ENCODE measurements at places on chromosomes 7 and 10.

- H3K4me1 ChIP-seq = no peaks in the 10 kb centered on the region
- H3K4me3 ChIP-seq = no peak overlapping the region
- no peak for DNase-seq
Observed at GRCh38 chr10:48606530-48607355, 1.9 kb upstream of the ARHGAP22 start.

GRCh38 chr7:104625956-104626355 lies 297.6 kb downstream of the LHFPL3 start:
- H3K36me3 ChIP-seq = no peaks in the 10 kb centered on the region
- no peaks in the 10 kb centered on the region for H3K27me3 ChIP-seq
- no peak overlapping the region for H3K4me3 ChIP-seq
- no peak for DNase-seq
- no peaks in the 10 kb centered on the region for H3K4me1 ChIP-seq
- no peak overlapping the region for H3K27ac ChIP-seq

DNA sequence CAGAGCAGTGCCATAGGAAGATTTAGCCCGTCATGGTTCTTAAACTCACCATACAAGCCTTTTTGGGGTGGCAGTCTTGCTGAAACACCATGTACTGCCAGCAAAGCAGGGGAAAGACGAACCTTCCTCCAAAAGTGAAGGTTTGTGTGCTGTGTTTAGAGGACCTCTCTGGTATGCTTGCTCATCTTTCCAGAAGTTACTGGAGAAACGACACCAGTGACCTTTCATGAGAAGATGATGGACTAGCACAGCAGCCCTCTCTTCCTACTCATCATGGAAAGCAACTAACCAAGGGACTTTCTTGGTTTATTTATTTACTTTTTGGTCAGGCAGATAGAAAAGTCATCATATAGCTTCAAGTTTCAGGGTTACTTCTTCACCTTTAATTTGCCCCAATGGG lies 247.4 kb downstream of the PTEN start:
- no peaks in the 10 kb centered on the region for H3K36me3 ChIP-seq
- DNase-seq = no peak
- no peaks in the 10 kb centered on the region for H3K4me1 ChIP-seq
- no peaks in the 10 kb centered on the region for H3K27me3 ChIP-seq
- H3K27ac ChIP-seq = no peak overlapping the region

- H3K27me3 ChIP-seq = no peaks in the 10 kb centered on the region
- no peaks in the 10 kb centered on the region for H3K36me3 ChIP-seq
- DNase-seq = no peak
- H3K4me1 ChIP-seq = no peaks in the 10 kb centered on the region
- H3K27ac ChIP-seq = no peak overlapping the region
Observed at GRCh38 chr7:87548123-87548919, 52.4 kb downstream of the ABCB1 start.

DNA sequence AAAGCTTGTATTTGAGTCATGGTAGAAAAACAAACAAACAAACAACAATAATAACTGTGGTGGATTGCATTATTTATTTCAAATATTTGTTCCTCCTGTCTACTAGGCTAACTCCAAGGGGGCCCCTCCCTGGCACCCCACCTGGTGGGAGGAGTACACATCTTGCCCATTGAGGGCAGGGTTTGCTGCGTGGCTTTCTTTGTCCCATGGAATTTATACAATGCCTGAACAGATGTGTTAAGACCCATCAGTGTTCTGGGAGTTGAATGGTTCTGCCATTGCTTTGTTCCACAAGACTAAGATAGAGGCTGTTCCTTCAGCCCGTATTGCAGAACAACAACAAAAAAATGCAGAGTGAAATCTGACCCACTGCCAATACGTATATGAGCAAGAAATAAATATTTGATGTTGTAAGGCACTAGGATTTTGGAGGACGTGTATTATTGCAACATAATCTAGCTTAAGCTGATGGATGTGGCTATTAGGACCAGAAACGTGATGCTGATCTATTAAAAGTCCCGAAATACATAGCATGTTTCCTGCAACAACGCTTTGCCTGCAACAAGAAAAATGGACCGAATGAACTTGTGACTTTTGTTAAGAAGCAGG lies 119.1 kb upstream of the JCAD start:
- DNase-seq = no peak
- H3K27me3 ChIP-seq = no peaks in the 10 kb centered on the region
- H3K27ac ChIP-seq = no peak overlapping the region
- H3K36me3 ChIP-seq = no peaks in the 10 kb centered on the region

GRCh38 chr7:43926798-43927123 lies 525 bp downstream of the UBE2D4 start:
- H3K36me3 ChIP-seq = no peaks in the 10 kb centered on the region
- H3K27me3 ChIP-seq = no peaks in the 10 kb centered on the region
- peak overlapping the region; percentile 54 for H3K4me3 ChIP-seq
- no peak for DNase-seq
- no peaks in the 10 kb centered on the region for H3K4me1 ChIP-seq

DNA sequence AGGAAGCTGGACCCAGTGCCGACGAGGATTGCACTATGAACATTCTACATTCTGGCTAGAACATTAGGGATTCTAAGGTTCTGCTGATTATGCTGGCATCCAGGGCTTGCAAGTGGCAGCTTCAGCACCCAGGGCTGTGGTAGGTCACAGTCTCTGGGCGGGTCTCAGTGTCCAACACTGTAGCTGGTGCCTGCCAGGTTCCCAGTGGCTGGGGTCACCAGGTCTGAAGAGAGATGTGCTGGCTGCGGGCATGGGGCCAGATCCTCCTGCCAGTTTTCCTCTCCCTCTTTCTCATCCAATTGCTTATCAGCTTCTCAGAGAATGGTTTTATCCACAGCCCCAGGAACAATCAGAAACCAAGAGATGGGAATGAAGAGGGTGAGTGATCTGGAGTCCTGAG lies at the start of gene PTTG1IP2:
Gene PTTG1IP2, plus strand, starts transcription at position 86 of the 400 bp plus-strand sequence. Its CDS starts 148 bp downstream, at position 234.
- no peaks in the 10 kb centered on the region for H3K4me1 ChIP-seq
- H3K27me3 ChIP-seq = no peaks in the 10 kb centered on the region
- DNase-seq = no peak
- H3K4me3 ChIP-seq = no peak within 1 kb of the TSS
- no peak within 1 kb of the TSS for H3K27ac ChIP-seq
- H3K36me3 ChIP-seq = no peaks in the 10 kb centered on the region

- DNase-seq = no peak
- H3K4me3 ChIP-seq = no peak overlapping the region
- no peaks in the 10 kb centered on the region for H3K4me1 ChIP-seq
Observed at GRCh38 chr7:95250571-95250970, 73.8 kb downstream of the PON1 start.
